ENCODE measurements at places on chromosomes 16 and 17.

GRCh38 chr16:73326221-73326620, 278.3 kb upstream of the ZFHX3 start:
- DNase-seq = no peak

DNA sequence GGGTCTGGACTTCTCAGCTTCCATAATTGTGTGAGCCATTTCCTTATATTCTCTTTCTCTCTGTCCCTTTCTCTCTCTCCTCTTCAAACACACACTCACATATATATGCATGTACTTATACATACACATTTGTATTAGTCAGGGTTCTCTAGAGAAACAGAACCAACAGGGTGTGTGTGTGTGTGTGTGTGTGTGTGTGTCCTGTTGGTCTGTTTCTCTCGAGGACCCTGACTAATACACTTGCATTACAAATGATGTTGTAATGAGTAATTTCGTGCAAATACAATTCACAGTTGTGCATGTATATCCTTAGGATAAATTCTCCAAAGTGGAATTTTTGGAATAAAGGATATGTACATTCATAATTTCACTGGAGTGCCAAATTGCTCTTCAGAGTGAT, 115.3 kb downstream of the NPIPB5 start:
- no peak for DNase-seq

- DNase-seq = no peak
These were observed 46.5 kb upstream of the ATP2A3 start for GRCh38 chr17:4010754-4011153.

GRCh38 chr17:68356949-68357455, 65.7 kb downstream of the ARSG start:
- DNase-seq = no peak

- no peak for DNase-seq
These were observed 39.9 kb upstream of the MYH10 start for GRCh38 chr17:8670421-8670820.

- no peak for DNase-seq
These were observed 4.8 kb upstream of the ZNF469 start for GRCh38 chr16:88377961-88378360.

DNA sequence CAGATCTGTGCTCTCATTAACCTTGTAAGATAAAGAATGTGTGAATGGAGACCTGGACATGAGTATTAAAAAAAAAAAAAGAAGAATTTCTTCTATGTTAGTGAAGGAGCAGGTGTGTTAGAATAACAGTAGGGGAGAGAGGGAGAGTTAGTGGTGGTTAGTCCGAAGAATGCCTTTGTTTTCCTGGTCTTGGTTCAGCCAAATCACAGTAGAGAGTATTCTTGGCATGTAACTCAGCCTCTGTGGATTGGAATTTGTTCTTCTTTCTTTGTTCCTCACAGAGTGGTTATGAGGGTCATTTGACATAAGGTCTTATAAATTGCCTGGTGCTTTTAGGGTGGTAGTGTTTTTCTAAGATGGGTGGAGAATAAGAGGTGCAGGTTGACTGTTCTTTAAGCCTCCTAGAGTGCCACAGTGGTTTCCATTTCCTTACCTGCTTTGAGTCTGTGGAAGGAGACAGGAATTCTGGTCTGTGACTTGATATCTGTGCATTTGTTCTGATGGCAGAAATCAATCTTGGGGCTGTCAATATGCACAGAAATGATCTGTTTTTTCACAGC, 17.6 kb downstream of the NUP93 start:
- DNase-seq = no peak

- DNase-seq = no peak
These were observed 28.5 kb upstream of the SLC7A5 start for GRCh38 chr16:87897521-87898505.

DNA sequence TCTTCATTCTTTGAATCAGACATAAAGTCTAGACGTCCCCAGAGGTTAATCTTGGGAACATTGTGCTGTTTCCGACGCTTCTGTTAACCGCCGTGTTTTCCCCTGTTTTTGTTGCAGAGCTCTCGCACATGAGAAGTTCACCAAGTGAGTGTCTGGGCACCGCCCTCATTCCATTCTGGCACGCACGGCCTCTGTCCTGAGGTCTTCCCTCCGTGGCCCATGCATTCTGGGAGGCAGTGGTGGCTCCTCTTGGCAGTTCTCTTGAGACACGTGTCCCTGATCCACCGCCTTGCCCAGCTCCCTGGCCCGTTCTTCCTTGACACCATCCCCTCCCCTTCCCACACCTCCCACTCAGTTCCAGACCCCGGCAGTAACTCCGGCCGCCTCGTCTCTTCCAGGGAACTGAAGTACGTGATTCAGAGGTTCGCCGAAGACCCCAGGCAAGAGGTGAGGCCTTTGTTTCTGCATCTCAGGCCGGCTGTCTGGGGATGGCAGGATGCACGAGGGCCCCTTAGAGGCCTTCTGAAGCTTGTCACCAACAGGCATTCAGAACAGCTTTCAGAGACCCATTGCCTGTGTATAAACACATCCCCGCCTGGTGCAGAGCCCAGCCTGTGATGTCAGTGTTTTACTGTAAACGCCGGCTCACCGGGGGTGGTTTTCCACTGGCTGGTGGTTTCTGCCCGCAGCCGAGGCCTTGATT, 85.9 kb upstream of the PLCG2 start:
- DNase-seq = no peak

DNA sequence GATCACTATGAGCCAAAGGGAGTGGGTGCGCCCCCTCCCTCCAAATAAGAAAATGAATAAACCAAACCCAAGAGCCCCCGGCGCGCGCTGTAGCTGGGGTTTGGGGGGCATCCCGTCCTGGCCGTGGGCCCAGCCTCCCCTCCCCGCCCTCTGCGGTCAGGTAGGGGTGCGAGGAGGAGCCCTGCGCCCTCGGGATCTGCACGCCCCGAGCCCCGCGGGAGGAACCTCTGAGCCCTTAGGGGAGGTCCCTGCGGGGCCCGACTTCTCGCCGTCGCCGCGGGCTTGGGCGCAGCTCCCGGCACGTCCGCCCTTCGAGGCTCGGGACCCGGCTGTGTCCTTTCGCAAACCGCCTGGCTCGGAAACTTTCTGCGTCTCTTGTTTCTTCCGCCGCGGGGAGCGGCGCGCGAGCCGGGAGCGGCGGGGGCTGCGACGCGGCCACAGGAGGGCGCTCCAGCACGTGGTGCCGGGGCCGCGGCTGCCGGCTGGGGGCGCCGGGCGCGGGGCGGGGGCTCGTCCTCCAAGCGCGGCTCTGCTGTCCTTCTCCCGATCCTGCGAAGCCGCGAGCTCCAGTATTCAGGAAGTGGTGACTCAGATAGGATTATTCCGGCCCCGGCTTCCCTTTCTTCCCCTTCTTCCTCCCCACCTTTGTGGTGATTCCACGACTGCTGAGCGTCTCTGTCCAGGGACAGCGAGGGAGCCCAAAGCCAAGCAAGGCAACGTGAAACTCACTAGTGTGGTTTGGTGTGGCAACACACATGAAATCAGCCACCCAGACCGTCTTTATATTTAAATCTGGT, 1.6 kb downstream of the PITPNC1 start:
- DNase-seq = peak; percentile 73

GRCh38 chr16:54077050-54077821, 209.4 kb downstream of the IRX3 start:
- no peak for DNase-seq

Data from stimulated activated naive CD4-positive, alpha-beta T cell (primary cell).